NCI-H1105 treated with DMSO at 0.1 percent for 48 hours (cell line): ENCODE measurements at places on chromosomes 4 and X.

DNA sequence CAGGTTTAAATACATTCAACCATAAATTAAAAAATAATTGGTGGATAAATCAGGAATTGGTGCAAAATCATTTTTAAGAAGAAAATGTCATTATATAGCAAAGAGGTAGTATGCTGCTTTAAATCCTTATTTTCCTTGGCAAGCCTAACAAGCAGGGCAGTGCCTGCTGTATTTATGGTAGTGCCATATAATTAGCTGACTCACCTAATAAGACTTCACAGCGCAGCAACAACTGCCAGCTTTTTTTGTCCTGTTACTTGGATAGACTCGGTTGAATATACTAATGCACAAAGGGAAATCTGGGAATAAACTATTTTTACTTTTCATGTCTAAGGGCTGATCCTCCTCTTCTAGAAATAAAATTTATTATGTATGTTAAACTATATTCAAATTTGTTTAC, 99.1 kb downstream of the SNCA start:
- peak; percentile 21 for DNase-seq

DNA sequence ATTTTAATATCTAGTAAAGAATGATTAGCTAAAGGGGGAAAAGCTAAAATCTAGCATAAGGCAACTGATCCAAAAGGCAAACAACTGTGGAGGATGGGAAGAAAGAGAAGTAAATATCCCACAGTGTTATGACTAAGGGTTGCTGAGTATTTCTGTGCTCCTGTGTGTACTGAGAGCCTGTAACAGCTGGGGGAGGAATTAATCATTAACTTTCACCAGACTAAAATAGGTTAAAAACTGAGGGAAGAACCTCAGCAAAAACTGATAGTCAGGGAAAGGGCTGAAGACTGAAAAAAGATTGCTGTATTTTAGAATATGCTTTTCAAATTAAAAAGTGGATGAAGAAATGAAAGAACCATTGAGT, 365.9 kb downstream of the CXXC4 start:
- DNase-seq, result no peak

- no peak for DNase-seq
These were observed 384.6 kb downstream of the DTHD1 start for GRCh38 chr4:36665985-36666527.

DNA sequence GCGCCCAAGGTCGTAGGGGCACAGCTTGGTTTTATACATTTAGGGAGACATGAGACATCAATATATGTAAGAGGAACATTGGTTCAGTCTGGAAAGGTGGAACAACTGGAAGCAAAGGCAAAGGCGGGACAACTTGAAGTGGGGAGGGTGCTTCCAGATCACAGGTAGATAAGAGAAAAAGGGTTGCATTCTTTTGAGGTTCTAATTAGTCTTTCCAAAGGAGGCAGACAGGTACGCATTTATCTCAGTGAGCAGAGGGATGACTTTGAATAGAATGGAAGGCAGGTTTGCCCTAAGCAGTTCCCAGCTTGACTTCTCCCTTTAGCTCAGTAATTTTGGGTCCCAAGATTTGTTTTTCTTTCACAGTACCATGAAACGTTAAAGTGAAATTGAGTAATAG, 223.2 kb downstream of the FAM47A start:
- no peak for DNase-seq

- no peak for DNase-seq
These were observed 137.2 kb upstream of the HS3ST1 start for GRCh38 chr4:11565899-11566298.
